Astrocyte (in vitro differentiated cells and primary cell): ENCODE measurements at places on chromosomes 12 and 14. TPM values are rescaled to one million over a fixed set of nuclear protein-coding genes. Genes with fewer than 3 reads are reported as not detected.
A peak's percentile ranks its signal among the peaks of the same experiment; 100 is the strongest.

Gene RNASE4
- 6.3 and 9.3 TPM in 2 replicates for total RNA-seq

DNA sequence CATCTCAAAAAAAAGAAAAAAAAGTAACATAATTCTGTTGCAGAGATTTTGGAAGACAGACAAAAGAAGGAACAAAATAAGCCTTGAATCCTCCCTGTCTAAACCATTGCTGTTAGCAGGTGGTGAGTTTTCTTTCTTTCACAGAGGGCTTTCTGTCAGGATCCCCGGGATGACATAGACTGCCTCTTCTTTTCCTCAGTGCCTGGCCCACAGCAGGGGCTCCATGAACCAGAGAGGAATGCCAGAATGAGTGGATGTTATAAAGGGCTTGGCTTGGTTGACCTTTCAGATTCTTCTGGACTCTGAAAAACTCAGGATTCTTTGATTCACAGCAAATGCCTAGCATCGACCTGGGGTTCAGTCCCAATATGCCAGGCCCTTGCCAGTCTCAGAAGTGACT lies 45.8 kb upstream of the CORO1C start:
- no peaks in the 10 kb centered on the region for H3K4me1 ChIP-seq
- peaks cover 2% of the 10 kb centered on the region for H3K36me3 ChIP-seq
- H3K27ac ChIP-seq: no peak overlapping the region
- no peak overlapping the region for H3K4me3 ChIP-seq
- DNase-seq: no peak

- H3K4me1 ChIP-seq: peaks cover 4% of the 10 kb centered on the region
- no peak overlapping the region for H3K27ac ChIP-seq
- no peak overlapping the region for H3K4me3 ChIP-seq
- no peaks in the 10 kb centered on the region for H3K27me3 ChIP-seq
- H3K36me3 ChIP-seq: no peaks in the 10 kb centered on the region
Measured at GRCh38 chr14:37088356-37089215, 83.8 kb downstream of the SLC25A21 start.

DNA sequence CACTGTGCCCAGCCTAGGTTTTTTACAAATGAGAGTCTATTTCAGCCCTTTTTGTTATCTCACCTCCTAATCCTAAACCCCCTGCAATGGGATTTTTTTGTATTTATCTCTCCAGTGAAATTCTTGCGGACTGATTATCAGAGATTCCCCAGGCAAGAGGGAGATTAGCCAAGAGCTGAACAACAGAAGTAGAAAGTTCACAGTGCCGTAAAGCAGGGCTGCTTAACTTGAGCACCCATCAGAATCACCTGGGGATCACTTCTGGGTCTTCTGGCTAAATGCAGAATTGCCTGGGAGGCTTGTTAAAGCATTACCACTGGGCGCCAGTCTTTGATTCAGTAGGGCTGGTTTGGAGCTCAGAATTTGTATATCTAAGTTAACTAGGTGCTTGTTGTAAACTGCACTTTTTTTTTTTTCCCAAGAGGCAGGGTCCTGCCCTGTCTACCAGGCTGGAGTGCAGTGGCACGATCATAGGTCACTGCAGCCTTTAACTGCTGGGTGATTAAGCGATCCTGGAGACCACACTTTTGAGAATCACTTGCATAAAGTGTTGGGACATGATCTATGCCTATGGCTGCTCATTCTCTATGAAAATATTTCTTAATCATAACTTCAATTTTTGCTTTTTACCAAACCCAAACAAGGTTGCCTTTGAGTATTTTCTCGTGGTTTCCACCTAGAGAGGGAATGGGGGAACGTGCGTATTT lies 1.1 kb upstream of the DPPA3 start:
- no peak overlapping the region for H3K27ac ChIP-seq
- DNase-seq: no peak
- H3K36me3 ChIP-seq: no peaks in the 10 kb centered on the region
- no peaks in the 10 kb centered on the region for H3K27me3 ChIP-seq

- peak overlapping the region; percentile 6 for H3K4me3 ChIP-seq
- peaks cover 91% of the 10 kb centered on the region for H3K27me3 ChIP-seq
- peaks cover 12% of the 10 kb centered on the region for H3K4me1 ChIP-seq
- H3K27ac ChIP-seq: no peak overlapping the region
- no peaks in the 10 kb centered on the region for H3K36me3 ChIP-seq
Measured at GRCh38 chr14:36663404-36664321, 2.0 kb downstream of the PAX9 start.

DNA sequence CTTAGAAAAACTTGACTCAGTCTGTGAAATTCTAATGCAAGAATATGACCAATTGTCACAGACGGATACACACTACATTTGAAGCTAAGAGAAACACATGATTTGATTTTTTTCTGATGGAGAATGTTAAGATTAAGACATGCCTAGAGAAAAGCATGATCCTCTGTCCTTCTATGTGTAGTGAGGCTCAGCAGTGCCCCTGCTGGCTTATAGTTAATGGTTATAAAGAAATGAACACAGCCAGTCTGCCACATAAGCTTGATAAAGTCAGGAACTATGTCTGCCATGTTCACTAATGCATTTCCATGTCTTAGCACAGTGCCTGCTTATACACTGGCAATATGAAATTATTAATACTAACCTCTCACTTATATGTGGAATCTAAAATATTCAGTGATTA lies 168.1 kb upstream of the DAAM1 start:
- no peaks in the 10 kb centered on the region for H3K27me3 ChIP-seq
- no peaks in the 10 kb centered on the region for H3K4me1 ChIP-seq
- H3K27ac ChIP-seq: no peak overlapping the region
- no peak overlapping the region for H3K4me3 ChIP-seq
- peak; percentile 8 for DNase-seq

Gene HOXC12
- total RNA-seq: not detected in 2 replicates

Gene OLR1
- total RNA-seq: 0.96 and 0.98 TPM in 2 replicates

Gene TAPBPL
- total RNA-seq: 0.87 and 1.6 TPM in 2 replicates

- H3K27me3 ChIP-seq: peaks cover 28% of the 10 kb centered on the region
- no peaks in the 10 kb centered on the region for H3K36me3 ChIP-seq
- H3K27ac ChIP-seq: no peak overlapping the region
- no peak for DNase-seq
- H3K4me1 ChIP-seq: no peaks in the 10 kb centered on the region
Measured at GRCh38 chr12:117968151-117968789, 520 bp downstream of the KSR2 start.

DNA sequence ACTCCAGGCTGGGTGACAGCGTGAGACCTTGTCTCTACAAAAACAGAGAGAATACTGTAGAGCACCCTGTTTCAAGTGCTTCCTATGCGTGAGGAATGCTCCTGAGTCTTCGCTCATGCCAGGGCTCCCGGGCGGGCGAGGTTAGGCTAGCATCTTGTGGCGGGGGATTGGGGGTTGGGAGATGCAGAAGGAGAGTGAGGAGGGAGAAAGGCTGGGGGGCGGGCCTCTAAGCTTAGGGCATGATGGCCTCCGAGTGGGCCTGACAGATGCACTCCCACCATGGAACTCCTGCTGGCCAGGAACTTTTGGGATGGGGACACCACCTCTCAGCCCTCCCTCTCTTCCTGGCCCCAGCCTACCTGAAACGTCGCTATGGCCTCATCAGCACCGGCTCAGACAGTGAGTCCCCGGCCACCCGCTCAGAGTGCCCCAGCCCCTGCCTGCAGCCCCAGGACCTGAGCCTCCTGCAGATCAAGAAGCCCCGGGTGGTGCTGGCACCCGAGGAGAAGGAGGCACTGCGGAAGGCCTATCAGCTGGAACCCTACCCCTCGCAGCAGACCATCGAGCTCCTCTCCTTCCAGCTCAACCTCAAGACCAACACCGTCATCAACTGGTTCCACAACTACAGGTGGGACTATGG lies 27.3 kb downstream of the PHETA1 start:
- no peak overlapping the region for H3K4me3 ChIP-seq
- no peak overlapping the region for H3K27ac ChIP-seq
- no peaks in the 10 kb centered on the region for H3K36me3 ChIP-seq

DNA sequence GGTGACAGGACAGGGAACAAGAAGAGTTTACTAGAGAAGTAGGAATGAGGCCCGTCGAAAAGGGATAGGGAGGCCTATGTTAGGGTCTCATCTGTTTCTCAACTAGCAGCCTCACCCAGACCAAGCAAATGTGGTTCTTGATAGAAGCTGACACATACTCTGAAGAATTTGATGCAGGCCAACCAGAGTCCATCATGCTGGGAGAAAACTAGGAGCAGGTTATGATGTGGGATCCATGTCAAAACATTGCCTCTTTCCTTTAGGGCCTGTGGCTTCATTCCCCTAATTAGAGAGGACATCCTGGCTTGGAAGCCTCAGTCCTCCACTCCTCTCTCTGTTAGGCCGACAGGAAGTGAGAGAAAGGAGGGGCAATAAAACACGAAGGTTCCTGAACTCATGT lies 122.8 kb downstream of the NTF3 start:
- no peak overlapping the region for H3K4me3 ChIP-seq
- DNase-seq: peak; percentile 47
- H3K4me1 ChIP-seq: peaks cover 8% of the 10 kb centered on the region
- no peaks in the 10 kb centered on the region for H3K27me3 ChIP-seq
- no peak overlapping the region for H3K27ac ChIP-seq

DNA sequence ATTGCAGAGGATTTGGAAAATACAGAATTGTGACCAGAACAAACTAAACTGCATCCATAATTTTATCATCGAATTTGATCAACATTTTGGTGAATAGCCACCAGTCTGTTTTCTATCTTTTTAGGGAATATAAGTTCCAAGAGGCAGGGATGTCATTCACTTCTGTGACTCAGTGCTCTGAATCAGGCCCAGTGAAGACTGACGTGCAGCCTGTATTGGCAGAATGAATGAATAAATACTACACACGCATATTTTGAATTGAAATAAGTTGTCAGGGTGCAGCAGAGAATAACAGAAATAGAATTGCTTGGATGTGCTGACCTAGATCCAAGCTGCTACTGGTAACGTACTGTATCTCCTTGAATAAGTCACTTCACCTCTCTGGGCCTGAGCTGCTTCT lies 1.3 kb upstream of the EMP1 start:
- DNase-seq: no peak
- peak overlapping the region; percentile 97 for H3K27ac ChIP-seq
- no peaks in the 10 kb centered on the region for H3K36me3 ChIP-seq
- no peaks in the 10 kb centered on the region for H3K27me3 ChIP-seq
- H3K4me1 ChIP-seq: peaks cover 38% of the 10 kb centered on the region

Gene PIK3C2G
- total RNA-seq: 0.05 TPM in 1 of 2 replicates, not detected in the other

DNA sequence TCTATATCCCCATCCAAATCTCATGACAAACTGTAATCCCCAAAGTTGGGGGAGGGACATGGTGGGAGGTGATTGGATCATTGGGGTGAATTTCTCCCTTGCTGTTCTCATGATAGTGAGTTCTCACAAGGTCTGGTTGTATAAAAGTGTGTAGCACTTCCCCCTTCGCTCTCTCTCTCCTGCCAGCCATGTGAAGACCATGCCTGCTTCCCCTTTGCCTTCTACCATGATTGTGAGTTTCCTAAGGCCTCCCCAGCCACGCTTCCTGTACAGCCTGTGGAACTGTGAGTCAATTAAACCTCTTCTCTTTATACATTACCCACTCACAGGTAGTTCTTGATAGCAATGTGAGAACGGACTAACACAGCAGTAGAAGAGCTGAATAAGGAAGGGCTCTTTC lies 62.6 kb upstream of the VASH1 start:
- no peak for DNase-seq
- no peak overlapping the region for H3K27ac ChIP-seq
- no peak overlapping the region for H3K4me3 ChIP-seq
